ENCODE measurements at places on chromosomes 2 and 18.

GRCh38 chr2:11123001-11123809 is 32.1 kb upstream of the SLC66A3 start:
- DNase-seq, result no peak

DNA sequence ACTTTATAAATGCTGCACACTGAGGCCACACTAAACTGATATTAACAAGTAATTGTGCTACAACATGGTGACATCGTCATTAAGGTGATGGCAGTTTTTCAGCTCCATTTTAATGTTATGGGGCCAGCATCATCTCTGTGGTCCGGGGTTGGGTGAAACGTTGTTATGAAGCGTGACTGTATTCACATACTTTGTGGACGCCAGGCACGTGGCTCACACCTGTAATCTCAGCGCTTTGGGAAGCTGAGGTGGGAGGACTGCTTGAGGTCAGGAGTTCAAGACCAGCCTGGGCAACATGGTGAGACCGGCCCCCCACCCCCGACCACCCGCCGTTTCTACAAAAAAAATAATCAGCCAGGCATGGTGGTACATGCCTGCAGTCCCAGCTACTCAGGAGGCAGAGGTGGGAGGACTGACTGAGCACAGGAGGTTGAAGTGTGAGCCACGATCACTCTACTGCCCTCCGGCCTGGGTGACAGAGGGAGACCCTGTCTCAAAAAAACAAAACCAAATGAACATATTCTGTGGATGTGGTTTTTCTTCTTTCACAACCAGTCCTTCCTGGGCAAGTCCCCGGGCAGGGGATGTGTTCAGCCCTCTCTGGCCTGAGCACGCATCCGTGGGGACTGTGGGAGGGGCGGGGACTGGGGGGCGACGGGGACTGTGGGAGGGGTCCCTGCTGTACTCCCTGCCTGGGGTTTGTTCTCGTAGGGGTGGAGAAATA is 12.9 kb upstream of the GAL3ST2 start:
- DNase-seq, result no peak

GRCh38 chr2:44615950-44616518 is 254.3 kb downstream of the CAMKMT start:
- DNase-seq, result no peak

DNA sequence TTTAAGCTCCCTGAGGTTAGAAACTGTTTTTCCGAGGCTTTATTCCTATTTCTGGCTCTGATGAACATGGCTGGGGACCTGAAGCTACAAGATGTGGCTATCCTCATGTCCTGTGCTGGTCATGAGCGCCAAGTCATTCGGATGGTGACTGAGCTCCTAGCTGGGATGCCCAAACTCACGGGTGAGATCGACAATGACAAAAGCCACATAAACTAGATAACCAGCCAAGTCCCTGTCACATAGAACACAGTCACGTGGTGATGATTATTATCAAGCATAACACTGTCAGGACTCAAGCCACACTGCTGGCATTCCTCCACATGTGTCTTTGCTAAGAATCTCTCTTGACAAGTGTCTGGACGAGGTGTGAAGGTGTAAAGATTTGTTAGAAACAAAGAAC is 274.9 kb downstream of the CLIP4 start:
- DNase-seq, result no peak

GRCh38 chr18:49768051-49768391 is 45.3 kb downstream of the ACAA2 start:
- no peak for DNase-seq

DNA sequence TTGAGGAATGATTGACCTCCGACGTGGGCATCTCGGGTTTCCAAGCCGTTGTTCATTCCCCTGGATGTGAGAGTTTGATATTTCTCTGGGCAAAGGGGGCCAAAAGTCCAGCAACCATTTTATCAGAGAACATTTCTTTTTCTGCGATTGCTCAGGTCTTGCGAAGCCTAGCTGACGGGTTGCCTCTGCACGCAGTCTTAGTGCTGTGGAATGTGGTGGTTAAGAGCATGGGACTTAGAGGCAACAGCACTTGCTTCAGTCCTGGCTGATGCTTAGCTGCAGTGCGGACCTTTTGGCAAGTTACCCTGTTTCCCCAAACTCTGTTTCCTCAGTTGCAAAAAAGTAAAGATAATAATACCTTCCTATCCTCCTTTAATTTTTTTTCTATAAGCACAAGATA is 45.0 kb downstream of the FAP start:
- DNase-seq, result no peak

GRCh38 chr2:165648801-165649200 is 145.2 kb downstream of the GALNT3 start:
- no peak for DNase-seq

DNA sequence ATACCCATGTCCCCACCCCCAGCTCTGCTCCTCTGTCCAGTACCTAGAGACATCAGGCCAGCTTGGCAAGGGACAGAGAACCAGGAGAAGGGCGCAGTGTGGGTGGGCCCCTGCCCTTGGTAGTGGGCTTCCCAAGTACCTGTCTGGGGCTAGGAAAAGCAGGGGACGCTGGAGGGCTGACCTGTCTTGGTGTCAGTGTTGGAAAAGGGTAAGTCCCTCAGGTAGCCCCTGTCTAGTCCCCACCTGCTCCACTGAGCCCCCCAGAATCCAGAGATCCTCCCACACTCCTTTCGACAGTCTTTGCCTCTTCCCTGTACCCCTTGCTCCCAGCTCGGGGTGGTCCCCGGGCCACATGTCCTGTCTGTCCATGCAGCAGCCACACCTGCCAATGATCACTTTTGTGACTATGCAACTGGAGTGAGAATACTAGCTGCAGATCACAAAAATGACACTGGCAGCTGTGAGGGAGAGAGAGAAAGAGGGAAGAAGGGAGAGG is 14.6 kb downstream of the DNAJB2 start:
- DNase-seq, result no peak

DNA sequence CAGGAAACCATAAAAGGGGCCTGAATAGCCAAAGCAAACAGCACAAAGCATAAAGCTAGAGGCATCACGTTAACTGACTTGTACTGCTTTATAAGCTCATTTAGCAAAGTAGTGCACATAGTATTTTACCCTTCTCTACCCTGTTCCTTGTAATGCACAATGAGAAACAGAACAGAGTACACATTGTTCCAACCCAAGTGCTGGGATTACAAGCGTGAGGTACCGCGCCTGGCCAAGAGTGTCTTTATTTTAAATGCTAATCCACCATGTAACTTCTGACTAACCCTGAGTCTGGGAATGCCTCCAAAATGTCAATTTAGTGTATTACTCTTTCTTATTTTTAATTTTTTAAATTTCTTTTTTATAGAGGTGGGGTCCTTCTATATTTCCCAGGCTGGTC is 46.4 kb upstream of the STON1 start:
- DNase-seq, result no peak

GRCh38 chr2:25293958-25294562 is 47.7 kb downstream of the DNMT3A start:
- no peak for DNase-seq

DNA sequence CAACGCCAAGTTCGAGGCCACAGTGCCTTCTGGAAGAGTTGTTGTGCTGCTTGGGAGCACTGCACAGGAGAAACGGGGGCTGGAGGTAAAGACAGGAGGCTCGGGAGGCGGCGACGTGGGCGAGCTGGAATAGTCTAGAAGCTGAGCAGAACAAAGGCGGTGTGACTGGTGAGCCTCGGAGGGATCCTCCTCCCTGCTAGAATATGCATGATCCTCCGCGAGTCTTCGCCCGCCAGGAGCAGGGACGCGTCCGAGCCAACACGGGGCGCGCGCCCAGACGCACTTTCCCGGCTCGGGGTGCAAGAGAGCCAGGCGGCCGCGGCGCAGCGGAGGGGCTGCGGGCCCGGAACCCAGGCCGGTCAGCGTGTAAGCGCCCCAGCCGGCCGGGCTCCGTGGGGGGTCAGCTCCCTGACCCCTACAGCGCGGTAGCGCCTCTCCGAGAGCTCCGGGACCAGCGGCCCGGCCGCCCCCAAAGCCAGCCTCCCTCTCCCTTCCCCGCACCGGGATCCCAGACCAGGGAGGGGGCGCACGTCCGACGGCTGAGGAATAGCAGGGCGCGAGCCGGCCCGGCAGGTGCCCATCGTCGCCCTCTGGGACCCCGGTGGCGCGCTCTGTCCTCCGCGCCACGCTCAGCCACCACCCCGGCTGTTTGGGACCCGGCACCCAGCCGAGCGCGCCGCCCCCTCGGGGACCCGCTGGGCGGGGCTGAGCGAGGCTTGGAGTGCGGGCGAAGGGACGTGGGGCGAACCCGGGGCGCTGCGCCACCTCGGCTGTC is 62.5 kb downstream of the GNAL start:
- DNase-seq, result no peak

DNA sequence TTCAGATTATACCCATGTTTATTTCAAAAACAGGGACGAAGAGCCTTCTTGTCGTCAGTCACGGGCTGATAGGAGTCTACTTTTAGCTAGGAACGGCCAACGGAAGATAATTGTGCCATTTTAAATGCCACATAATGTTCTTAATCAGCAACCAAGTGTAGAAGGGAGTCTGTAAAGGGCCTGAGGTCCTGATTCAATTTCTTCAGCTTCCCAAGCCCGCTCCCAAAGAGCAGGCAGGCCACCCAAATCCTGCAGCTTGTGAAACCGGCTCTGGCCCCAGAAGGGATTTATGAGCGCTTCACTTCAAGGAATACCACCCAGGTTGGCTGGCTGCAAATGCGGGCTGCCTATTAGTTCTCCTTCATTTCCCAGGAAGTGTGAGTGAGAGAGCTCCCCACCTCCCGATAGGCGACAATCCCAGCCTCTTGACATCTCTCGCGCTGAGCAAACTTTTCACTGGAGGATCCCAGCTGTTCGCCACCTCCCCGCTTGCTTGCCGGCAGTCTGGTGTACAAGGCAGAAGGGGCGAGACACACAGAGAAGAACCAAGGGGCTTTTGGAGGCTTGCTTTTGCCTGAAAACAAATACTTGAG is 272.9 kb downstream of the CDH20 start:
- DNase-seq, result no peak

DNA sequence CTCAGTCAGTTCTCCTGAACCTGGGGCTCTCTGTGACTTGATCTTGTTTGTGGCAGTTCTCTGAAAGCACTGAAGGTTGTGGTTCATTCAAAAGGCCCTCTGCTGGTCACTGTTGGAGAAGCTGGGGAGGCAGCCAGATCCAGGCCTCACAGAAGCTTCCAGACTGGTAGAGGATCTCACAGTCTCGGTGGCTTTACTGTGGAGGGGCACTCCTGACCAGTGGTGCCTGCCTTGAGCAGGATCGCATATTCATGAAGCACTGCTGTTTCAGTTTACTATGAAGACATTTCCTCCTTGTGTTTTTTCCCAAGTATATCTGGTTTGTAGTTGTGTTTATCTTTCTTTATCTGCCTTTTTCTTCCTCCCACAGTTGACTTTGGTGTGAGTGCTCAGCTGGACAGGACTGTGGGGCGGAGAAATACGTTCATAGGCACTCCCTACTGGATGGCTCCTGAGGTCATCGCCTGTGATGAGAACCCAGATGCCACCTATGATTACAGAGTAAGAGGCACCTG is 133.9 kb downstream of the MAP4K4 start:
- no peak for DNase-seq

DNA sequence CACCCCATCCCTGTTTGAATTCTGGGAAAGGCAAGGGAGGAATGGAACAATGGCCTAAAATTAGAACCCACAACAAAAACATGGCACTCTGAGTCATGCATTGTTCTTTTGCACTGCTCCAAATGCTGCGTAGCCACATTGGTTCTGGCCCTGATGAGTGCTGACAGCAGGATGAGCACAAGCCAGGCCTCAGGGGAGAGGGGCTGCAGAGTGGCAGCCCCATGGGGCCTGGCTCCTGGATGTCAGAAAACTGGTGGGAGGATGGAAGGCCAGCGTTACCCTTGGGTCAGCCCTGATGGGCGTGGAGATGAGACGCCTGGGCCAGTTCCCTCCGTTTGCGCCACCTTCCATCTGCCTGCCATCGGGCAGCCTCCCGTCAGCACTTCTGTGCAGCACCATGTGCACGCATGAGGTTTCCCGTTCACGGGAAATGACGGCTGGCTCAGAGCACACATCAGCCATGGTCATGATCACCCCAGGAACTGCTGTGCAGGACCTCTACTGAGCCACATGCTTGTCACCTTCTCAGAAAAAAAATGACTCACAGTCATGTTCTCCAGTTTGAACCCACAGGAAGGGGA is 65.6 kb downstream of the CYP26B1 start:
- DNase-seq, result no peak

DNA sequence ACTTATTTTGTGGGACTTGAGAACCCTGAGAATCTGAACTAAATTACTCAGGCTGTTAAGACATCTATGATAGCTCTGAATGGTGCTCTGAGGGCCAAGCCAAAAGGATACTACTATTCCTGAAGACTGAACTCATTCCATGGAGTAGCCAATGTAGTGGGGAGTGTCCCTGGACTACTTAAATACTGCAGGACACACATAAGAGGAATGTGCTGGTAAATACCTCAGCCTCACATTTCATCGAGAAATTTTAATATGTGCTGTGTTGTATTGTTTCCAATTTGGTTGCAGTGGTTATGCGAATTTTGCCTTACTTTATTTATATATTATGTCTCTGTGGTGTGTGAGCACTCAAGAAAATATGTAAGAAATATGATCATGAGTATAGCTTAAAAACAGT is 264.4 kb upstream of the FIGN start:
- no peak for DNase-seq

GRCh38 chr2:19971691-19972090 is 18.2 kb downstream of the WDR35 start:
- DNase-seq, result no peak

GRCh38 chr2:229043681-229044080 is 227.4 kb downstream of the PID1 start:
- DNase-seq, result no peak

DNA sequence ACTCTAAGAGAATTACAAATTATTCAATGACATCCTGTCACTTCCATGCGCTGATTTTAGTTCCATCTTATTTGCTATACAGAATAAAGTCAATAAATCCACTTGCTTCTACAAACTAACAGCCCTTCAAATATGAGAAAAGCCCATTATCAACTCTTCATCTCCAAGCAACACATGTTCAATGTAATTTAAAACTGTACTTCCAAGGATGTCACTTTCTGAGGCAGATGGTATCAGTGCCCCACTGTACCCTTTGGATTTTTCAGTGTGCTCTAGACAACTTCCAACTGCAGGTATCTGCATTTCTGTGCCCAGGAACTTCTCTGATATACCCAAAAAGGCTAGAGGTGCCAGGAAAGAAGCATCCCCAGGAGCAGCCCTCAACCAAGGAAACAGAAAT is 87.6 kb downstream of the SMAD2 start:
- DNase-seq, result no peak

GRCh38 chr18:40473221-40474029 is 1481.6 kb upstream of the PIK3C3 start:
- DNase-seq, result no peak
